Hematopoietic multipotent progenitor cell treated with erythropoietin and hydrocortisone succinate and interleukin-3 and kit ligand, for 6 days (in vitro differentiated cells): ENCODE measurements at places on chromosomes 1 and 21.
A peak's percentile ranks its signal among the peaks of the same experiment; 100 is the strongest.

GRCh38 chr1:247437551-247438505, 20.1 kb downstream of the OR2B11 start:
- DNase-seq: no peak

DNA sequence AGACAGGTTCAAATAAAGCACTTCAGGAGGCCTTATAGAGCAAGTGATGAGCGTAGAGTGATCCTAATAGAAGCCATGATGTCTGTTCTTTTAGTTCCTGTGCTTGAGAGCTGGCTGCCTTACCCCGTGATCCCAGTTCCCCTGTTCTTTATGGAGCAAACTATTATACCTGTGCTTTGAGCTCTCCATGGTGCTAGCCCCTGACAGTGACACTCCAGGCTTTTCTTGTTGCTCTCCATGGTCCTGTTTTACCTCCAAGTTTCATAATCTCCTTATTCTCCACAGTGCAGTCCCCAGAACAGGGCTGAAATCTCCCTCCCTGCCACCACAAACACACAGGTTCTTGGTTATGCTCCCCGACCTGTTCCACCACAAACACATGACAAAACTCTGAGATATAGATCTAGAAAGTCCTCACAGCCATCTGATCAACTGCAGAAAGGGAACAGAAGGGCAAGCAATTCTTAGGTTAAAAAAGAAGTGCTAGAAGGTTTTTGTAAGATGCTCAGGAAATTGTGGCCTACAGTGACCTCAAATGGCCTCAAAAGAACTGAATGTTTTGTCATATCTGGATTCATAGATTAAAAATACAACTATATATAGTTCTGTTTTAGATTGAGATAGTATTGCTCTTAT, 6.0 kb downstream of the CADM3 start:
- DNase-seq: peak; percentile 94

DNA sequence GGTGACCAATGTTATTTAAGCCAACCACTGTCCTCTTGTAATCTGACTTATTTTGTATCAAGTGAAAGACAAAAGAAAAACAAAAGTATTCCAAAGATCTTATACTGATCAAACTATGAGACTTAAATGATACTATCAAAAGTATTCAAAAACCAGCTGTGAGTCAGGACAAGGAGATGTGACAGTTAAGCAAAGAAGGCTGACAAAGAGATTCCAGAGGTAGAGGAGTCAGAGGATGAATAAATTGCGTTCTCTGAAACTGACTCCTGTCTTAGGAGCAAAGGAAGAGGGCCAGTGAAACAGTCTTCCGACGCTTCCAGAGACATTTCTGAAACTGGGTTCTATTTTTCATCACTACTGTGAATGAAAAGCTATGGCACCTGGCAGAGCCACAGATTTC, 20.9 kb downstream of the TMEM50B start:
- DNase-seq: no peak

DNA sequence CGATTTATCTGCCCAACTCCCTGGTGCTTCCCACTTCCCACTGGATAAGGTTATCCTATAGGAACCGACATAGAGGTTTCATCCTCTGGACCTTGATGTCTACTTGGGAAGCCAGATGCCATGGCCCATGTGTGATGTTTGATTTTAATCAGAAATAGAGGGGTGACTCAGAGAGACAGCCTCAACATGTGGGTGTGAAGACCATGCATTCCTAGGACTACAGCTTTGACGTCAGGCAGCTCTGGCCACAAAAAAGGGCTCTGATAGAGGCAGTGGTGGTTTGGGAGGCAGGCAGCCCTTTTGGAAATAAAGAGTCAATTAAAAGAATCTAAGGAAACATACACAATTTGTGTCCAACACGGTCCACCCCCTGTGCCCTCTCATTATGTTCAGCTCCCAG, 5.2 kb upstream of the SH2D2A start:
- no peak for DNase-seq

DNA sequence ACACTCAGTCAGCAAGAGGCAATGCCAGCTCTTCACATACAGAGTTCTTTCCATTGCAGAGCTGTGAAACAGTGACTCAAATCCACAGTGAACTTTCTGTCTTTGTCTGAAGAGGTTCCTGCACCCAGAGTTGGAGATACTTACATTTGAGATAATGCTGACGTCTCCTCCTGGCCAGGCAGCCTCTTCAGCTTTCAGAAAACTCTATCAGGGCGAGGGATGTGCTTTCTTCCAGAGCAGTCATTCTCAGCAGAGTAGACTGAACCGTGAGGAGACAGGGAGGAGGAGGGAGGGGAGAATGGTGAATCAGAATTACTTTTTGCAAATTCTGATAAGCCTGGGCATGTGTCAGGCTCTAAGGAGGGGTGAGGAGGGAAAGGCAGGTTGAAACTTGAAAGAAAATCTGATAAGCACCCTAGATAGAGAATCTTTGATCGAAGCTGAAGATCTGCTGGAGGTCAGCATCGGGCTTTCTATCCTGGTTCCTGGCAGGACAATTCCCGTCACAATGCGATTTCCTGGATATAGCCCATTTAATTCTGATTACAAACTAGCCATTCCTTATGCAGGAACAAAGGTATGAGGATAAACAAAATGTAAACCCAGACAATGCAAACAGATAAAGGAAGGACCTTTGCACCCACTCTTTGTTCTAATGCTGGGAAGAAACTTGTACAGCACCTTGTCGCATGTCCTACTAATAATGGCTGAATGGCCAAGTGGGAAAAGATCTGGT, 18.9 kb upstream of the NID1 start:
- DNase-seq: no peak

- DNase-seq: no peak
Observed at GRCh38 chr1:43386676-43387075, 2.9 kb downstream of the MED8 start.

DNA sequence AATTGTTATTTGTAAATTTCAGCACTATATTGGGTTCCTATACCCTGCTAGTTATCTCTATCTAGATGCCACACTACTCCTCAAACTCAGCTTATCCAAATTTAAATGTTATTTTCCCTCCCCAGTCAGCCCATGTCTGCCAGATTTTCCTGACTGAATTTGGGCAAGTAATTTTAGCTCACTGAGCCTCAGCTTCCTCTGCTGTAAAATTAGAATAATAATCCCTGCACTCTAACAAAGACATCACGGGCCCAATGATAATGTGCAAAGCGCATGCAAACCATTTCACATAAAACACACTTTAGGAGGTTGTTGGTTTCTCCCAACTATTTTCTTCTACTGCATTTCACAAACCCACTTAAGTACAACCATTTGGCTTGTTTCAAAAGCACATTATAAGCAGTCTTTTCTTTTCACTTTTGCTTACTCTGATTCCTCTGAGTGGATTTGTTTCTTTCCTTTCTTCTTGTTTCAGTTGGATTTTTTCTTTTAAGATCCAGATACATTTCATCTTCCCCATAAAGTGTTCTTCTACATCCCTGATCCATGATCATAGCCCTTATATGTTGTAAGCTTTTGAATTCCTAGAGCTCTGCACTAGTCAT, 152.8 kb upstream of the DPT start:
- DNase-seq: no peak

DNA sequence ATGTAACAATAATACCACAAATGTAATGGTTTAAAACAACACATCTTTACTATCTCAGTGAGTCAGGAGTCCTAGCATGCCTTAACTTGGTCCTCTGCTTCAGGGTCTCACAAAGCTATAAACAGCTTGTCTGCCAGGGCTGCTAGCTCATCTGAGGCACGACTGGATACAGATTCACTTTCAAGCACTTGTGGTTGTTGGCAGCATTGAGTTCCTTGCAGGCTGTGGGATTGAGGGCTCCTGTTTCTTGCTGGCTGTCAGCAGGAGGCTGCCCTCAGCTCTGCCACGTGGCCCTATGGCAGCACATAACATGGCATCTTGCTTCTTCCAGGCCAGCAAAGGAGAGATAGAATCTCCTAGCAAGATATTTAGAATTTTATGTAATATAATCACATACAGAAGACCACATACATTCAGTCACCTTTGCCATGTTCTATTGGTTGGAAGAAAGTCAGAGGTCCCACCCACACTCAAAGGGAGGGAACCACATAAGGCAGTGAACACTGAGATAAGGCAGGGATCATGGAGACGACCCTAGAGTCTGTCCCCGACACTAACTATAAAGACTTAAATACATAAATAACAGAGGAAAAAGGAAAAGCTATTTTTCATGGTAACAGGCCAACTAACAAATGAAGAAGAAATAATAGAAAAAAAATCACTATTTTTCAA, 18.9 kb upstream of the IPP start:
- DNase-seq: peak; percentile 54

DNA sequence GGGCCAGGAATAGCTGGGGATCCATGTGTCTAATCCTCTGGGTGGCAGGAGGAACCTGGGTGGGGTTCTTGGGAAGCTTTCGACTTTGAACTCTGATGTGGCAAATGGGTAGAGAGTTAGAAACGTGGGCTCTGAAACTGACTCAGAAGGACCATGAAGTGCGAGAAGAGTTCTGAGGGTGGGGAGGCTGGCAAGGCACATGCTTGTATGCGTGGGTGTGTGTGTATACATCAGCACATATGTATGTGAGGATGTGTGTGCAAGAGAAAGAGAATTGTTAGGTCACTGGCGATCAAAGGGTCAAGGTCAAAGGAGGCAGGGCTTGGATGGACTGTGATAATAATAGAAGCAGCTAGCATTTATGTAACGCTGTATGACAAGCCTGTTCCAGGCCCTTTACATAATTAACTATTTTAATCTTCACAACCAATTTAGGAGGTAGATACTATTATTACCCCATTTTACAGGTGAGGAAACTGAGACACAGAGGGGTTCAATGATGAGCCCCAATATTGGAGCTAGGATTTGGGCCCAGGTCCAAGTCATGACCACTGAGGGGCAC, 84.5 kb upstream of the POU3F1 start:
- DNase-seq: no peak

GRCh38 chr1:107138767-107139445, 1.9 kb upstream of the NTNG1 start:
- DNase-seq: no peak

DNA sequence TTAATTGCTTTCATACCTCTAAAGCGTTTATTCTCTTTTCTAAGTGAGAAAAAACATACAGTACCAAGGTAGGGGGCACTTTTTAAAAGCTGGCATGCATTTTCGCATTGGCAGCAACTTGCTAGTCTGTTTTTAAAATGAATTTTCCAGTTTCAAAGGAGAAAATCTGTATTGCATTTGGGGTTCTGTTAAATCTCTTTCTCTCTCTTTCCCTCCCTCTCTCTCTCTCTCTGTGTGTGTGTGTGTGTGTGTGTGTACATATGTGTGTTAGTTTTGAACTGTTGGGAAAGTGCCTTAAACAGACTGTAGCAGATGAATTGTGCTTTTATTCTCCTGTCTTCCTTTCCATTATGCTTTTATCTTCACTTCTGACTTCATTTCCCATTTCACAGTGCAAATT, 7.3 kb downstream of the NIBAN1 start:
- no peak for DNase-seq
